Foreskin melanocyte (primary cell): ENCODE measurements at places on chromosomes 5 and 9.

DNA sequence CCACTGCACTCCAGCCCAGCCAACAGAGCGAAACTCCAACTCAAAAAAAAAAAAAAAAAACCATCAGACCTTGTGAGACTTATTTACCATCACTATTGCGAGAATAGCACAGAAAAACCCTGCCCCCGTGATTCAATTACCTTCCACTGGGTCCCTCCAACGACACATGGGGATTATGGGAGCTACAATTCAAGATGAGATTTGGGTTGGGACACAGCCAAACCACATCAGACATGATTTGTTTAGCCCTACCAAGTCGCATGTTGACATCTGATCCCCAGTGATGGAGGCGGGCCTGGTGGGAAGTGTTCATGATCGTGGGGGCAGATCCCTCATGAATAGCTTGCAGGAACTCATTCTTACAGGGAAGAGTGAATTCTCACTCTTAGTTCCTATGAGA is 26.6 kb downstream of the MYO10 start:
- DNase-seq, result no peak

DNA sequence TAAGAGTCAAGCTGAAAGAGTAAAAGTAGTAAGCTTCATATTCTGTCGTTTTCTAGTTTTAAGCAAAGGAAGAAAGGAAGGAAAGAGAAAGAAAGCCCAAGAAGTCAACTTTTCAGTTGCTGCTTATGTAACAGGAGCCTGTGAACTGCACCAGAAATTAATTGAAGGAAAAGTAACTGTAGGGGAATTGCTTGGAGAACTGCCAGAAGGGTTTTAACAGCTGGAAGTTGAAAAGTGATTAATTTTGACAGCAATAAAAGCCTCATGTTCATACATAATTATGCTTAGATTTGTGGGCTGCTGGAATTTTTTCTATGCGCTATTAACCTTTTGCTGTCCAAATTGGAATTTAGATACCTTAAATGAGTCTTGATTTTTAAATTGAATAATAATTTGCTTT is 255.7 kb downstream of the ENC1 start:
- DNase-seq, result no peak

- DNase-seq, result no peak
Observed at GRCh38 chr5:107464416-107464815, 206.3 kb downstream of the EFNA5 start.

DNA sequence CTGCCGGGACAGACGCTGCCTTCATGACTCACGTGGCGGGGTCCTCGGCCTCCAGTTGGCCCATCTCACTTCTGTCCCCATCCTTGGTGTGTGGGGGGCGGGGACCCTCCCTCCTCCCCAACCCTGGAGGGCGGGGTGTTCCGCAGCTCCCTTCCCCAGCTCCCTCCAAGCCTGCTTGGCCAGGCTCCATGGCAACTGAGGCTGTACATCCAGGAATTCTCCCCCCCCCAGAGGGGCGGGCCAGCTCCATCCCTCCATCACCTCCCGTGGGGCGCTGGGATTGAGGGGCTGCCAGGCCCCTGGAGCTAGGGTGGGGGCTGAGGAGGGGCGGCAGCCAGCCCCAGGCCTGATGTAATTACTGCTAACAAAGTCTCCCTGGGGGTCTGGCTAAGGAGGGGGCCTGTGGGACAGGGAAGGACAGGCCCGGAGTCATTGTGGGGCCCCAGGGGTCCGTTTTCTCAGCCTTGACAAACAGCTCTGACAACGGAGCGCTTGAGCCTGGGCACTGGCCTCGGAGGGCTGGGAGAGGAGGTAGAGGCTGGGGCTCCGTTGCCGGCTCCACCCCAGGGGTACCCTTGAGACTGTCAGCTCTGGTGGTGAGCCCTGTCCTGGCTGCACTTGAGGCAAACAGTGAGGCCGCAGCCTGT is 8.0 kb downstream of the DIPK1B start:
- DNase-seq, result no peak

GRCh38 chr9:6782981-6783380 is 25.2 kb downstream of the KDM4C start:
- DNase-seq, result no peak

GRCh38 chr5:157497875-157498611 is 38.0 kb downstream of the NIPAL4 start:
- no peak for DNase-seq

- DNase-seq, result no peak
Observed at GRCh38 chr5:177142098-177142611, 8.6 kb downstream of the NSD1 start.
